NCI-H2081 treated with DMSO at 0.1 percent for 48 hours (cell line): ENCODE measurements at places on chromosomes 4 and X.

DNA sequence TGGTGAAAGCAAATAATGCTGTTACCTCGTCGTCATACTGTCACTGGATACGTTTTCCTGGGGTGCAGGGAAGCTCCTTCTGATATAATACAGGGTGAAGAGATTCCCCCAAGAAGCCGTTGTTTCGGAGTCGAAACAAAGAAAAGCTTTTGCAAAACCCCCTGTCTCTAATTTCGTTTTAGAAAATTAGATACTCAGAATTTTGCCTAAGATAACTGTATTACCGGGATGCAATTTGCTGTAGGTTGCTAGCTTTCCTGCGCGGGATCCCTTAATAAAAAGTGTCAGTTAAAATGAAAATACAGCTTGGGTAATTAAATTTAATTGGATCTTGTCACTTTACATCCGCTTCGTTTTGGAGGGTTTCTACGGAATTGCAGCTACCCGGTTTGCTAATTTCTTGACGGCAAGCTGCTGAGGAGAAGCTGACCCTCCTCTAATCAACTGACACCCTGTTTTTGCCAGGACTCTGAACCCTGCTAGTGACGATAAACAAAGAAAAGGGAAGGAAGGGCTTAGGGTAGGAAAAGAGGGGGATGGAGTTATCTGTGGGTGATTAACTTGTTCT lies 174.6 kb downstream of the SHOX start:
- no peak for DNase-seq

GRCh38 chr4:150078579-150079080 lies 385 bp downstream of the DCLK2 start:
- no peak for DNase-seq

DNA sequence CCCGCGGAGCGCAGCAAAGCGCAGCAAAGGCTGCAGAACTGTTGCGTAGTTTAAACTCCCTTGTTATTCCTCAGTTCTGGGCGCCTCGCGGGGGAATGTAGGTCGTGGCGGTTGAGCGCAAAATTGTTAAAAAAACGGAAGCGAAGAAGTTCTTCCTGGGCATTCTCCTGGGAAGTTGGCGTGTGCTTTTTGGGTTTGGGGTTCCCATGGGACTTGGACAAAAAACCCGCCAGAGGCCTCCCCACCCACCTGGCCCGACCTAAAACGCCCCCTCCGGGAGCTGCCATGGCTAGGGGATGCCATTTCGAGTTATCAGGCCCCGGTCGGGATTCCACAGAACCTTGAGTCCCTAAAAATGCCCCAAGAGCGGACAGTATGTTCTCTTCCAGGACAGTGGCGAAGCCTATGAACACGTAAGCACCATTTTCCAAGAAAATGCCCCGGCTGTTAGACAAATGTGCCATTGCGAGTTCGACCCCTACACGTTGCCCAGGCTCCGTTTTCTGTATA lies 8.9 kb downstream of the ZIC3 start:
- no peak for DNase-seq

- no peak for DNase-seq
These were observed 66.2 kb downstream of the VCX3A start for GRCh38 chrX:6468706-6469105.
